ENCODE measurements at places on chromosomes 4 and X.
A peak's percentile ranks its signal among the peaks of the same experiment; 100 is the strongest.

DNA sequence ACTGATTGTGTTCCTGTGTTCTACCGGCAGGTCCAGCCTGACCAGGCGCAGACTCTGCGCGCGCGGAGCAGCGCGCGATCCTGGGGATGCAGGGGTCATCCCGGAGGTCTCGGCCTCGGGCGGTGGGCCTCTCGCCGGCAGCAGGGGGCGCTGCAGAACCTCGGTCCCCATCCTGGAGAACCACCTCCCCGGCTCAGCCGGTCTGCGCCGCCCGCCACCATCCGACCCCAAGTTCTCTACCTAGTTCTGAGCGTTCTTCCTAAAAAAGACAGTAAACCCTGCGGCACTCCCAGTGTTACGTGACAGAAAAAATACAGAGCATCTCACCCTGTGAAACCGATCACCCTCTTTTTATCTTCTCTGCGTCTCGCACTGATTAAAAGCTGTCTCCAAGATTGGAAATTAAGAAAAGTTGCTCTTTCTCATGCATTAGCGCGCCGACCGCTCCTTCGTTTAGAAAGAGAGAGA is 1.6 kb downstream of the TRPC3 start:
- DNase-seq, result peak; percentile 78

- DNase-seq, result no peak
These were observed 736.9 kb upstream of the MAGEB2 start for GRCh38 chrX:29478336-29479069.

DNA sequence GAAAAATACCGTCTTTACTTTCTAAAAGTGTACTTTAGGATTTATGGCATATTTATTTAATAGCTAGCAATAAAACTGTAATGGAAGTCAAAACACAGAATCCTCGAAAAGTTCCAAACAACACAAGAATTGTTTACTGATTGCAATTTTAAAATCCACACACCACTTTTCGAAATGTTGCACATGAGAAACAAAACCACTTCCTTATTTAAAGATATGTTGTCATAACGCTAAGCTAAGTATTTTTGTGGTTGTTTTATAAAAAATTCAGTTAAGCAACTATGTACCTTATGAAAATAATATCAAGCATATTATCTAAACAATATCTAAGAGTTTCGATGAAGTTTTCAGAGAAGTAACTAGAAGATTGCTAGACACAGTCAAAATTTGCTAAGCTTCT is 344 bp downstream of the TMPRSS11D start:
- no peak for DNase-seq

- no peak for DNase-seq
These were observed 50.3 kb upstream of the HGFAC start for GRCh38 chr4:3391422-3391821.

DNA sequence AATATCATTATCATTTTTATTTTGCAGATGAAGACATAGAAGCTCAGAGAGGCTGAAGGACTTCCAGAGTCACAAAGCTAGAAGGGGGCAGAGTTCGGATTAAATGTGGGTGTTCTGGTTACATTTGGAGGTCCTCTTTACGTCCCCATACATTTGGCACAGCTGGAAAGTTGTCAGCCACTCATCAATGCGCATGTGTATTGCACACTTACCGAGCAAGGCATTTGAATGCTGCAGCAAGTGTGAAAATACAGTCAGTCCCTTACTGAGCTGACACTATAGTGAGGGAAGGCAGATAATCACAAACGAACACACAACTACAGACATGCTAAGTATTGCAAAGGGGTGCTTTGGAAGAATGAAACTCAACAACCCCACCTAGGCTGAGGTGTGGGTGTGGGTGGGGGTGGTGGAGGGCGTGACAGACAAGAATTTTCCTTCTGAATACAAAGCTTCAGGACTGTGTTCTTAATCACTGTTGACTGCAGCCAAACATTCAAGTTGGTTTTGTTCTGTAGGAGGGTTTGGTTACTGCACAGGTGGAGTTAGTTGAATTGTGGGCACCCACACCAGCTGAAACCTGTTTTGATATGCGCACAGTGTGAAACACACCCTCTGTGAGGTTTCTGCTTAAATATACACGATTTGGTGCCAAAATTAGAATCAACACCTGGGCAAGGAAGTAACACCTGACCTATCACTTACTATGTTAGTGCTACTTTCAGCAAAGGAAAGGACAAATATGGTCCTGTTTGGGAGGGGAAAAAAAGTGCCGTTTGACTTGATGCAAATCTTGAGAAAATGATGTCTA is 72.4 kb downstream of the COQ2 start:
- DNase-seq, result no peak

DNA sequence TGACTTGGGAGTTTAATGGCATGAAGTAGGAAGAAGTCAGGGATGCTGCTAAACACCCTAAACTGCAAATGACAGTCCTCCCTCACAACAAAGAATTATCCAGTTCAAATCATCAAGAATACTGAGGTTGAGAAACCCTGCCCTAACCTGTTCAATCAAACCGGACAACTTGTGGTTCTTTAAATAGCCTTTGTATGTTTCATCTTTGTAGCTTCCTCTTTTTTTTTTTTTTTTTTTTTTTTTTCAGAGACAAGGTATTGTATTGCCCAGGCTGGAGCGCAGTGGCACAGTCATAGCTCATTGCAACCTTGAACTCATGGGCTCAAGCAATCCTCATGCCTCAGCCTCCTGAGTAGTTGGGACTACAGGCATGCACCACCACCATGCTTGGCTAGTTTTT is 52.5 kb upstream of the TTC29 start:
- no peak for DNase-seq
